ENCODE measurements at places on chromosomes 3 and 15.
A peak's percentile ranks its signal among the peaks of the same experiment; 100 is the strongest.

DNA sequence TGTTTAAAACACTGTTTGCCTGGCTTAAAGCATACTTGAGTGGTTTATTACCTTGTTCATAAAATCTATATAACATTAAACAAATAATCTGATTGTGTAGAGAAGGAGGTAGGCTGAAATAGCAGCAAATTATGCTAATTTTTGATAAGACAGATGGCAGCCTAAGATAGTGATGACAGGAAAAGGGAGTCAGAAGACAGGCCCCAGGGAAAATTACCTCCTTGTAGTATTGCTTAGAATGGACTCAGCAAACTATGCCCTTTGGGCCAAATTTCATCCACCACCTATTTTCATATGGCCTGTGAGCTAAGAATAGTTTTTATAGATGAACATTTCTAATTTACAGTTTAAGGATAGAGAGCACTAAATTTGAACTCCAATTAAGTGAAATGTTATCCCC, 37.8 kb downstream of the CHD2 start:
- H3K36me3 ChIP-seq = no peaks in the 10 kb centered on the region
- no peaks in the 10 kb centered on the region for H3K27me3 ChIP-seq
- DNase-seq = no peak
- no peak overlapping the region for H3K27ac ChIP-seq
- H3K4me3 ChIP-seq = no peak overlapping the region

- H3K36me3 ChIP-seq = no peaks in the 10 kb centered on the region
- no peaks in the 10 kb centered on the region for H3K27me3 ChIP-seq
- H3K27ac ChIP-seq = no peak overlapping the region
- H3K4me1 ChIP-seq = peaks cover 3% of the 10 kb centered on the region
- DNase-seq = no peak
Measured at GRCh38 chr3:101836652-101837598, 12.4 kb upstream of the NFKBIZ start.

DNA sequence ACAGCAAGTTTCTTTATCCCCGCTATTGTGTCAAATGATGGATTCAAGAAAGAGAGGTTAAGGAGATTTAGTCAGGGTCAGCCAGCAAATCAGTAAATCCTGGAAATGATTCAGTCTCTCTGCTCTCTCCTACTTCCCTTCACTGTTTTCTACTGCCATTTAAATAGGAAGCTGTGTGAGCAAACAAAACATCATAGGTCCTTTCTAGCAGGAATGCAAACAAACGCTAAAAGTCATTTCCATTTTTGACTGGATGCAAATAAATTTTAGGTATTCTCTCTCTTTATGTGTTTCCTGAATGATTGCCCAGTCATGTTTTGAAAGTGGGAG, 299.4 kb upstream of the RORA start:
- H3K36me3 ChIP-seq = no peaks in the 10 kb centered on the region
- no peak overlapping the region for H3K27ac ChIP-seq
- no peaks in the 10 kb centered on the region for H3K4me1 ChIP-seq
- H3K27me3 ChIP-seq = no peaks in the 10 kb centered on the region

DNA sequence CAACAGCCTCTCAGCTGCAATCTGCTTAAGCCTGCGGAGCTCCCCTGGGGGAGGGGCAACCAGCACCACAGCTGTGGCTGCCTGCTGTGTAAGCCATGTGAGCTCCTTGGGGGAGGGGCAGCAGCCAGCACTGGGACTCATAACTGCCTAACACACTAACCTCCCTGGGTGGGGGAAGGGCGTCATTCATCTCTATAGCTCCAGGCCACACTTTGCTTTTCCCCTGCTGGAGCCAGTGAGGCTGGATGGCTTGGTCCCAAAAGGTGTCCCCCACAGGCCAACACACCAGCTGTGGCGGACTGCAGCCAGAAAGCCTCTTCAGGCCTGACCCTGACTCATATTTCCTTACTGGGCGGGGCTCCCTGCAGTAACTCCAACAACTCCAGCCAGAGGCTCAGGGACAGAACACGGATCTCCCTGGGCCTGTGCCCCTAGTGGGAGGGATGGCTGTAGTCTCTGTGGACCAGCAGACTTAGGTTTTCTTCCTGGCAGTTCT, 129.8 kb downstream of the PPM1L start:
- H3K27me3 ChIP-seq = no peaks in the 10 kb centered on the region
- H3K27ac ChIP-seq = no peak overlapping the region
- H3K4me1 ChIP-seq = no peaks in the 10 kb centered on the region
- no peak overlapping the region for H3K4me3 ChIP-seq
- no peaks in the 10 kb centered on the region for H3K36me3 ChIP-seq

GRCh38 chr3:127019449-127019848, 36.5 kb downstream of the PLXNA1 start:
- H3K4me3 ChIP-seq = no peak overlapping the region
- H3K27ac ChIP-seq = no peak overlapping the region
- DNase-seq = no peak
- no peaks in the 10 kb centered on the region for H3K36me3 ChIP-seq

DNA sequence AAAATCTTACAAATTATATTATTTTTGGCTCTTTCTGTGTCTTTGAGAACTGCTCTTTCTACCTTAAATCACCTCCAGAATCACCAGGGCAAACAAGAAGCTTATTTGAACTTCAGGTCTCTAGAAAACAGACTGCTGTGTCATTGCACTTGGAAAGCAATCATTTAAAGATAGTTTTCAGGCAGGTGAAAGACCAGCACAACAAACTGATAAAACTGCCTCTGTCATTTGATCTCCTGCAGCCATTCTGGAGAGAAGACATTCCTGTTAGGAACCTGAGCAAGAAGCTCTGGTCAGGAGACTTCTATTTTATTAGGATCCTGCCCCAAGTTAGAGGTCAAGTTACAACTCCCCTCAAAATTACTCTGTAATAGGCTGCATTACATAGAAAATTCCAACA, 50.7 kb upstream of the AP4E1 start:
- H3K36me3 ChIP-seq = no peaks in the 10 kb centered on the region
- no peaks in the 10 kb centered on the region for H3K27me3 ChIP-seq
- H3K27ac ChIP-seq = peak overlapping the region; percentile 49
- peaks cover 39% of the 10 kb centered on the region for H3K4me1 ChIP-seq
- H3K4me3 ChIP-seq = no peak overlapping the region
- no peak for DNase-seq

- no peaks in the 10 kb centered on the region for H3K4me1 ChIP-seq
- no peaks in the 10 kb centered on the region for H3K36me3 ChIP-seq
- no peaks in the 10 kb centered on the region for H3K27me3 ChIP-seq
- no peak overlapping the region for H3K27ac ChIP-seq
Measured at GRCh38 chr15:34793901-34794300, 1.4 kb downstream of the ACTC1 start.

GRCh38 chr15:62903437-62903836, 139.1 kb upstream of the TPM1 start:
- no peak for DNase-seq
- no peak overlapping the region for H3K27ac ChIP-seq
- peaks cover 10% of the 10 kb centered on the region for H3K4me1 ChIP-seq
- no peak overlapping the region for H3K4me3 ChIP-seq
- no peaks in the 10 kb centered on the region for H3K36me3 ChIP-seq

DNA sequence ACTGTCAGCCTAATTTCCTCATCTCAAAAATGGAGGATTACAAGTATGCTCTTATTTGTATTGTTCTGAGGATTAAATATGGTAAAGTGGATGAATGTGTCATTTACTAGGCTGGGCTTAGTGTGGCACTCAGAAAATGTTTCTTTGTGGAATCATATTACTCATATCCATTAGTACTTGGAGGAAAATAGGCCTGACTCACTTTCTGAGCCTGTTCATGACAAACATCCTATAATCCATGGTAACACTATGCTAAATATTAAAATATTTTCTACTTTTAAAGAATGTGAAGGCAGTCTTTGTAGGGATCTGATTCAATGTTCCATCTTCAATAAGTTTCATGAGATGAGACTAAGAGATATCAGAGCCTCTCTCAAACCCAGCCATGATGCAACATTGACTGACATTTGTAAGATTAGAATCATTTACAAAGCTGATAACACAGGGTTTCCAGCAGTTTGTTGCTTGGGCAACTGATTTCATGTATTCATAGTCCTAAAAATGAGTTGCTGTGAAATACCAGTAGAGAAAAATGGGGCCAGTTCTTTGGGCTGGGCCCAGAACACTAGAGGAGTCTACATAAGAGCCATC, 1048.5 kb downstream of the NTRK3 start:
- H3K4me3 ChIP-seq = no peak overlapping the region
- no peaks in the 10 kb centered on the region for H3K27me3 ChIP-seq
- H3K27ac ChIP-seq = no peak overlapping the region

- no peaks in the 10 kb centered on the region for H3K4me1 ChIP-seq
- no peak overlapping the region for H3K27ac ChIP-seq
- no peak overlapping the region for H3K4me3 ChIP-seq
Measured at GRCh38 chr3:172332256-172333041, 115.8 kb downstream of the GHSR start.

- H3K4me1 ChIP-seq = peaks cover 3% of the 10 kb centered on the region
- H3K27me3 ChIP-seq = no peaks in the 10 kb centered on the region
- H3K36me3 ChIP-seq = no peaks in the 10 kb centered on the region
- DNase-seq = no peak
- no peak overlapping the region for H3K27ac ChIP-seq
- H3K4me3 ChIP-seq = no peak overlapping the region
Measured at GRCh38 chr3:170360466-170360865, 3.0 kb downstream of the SKIL start.

DNA sequence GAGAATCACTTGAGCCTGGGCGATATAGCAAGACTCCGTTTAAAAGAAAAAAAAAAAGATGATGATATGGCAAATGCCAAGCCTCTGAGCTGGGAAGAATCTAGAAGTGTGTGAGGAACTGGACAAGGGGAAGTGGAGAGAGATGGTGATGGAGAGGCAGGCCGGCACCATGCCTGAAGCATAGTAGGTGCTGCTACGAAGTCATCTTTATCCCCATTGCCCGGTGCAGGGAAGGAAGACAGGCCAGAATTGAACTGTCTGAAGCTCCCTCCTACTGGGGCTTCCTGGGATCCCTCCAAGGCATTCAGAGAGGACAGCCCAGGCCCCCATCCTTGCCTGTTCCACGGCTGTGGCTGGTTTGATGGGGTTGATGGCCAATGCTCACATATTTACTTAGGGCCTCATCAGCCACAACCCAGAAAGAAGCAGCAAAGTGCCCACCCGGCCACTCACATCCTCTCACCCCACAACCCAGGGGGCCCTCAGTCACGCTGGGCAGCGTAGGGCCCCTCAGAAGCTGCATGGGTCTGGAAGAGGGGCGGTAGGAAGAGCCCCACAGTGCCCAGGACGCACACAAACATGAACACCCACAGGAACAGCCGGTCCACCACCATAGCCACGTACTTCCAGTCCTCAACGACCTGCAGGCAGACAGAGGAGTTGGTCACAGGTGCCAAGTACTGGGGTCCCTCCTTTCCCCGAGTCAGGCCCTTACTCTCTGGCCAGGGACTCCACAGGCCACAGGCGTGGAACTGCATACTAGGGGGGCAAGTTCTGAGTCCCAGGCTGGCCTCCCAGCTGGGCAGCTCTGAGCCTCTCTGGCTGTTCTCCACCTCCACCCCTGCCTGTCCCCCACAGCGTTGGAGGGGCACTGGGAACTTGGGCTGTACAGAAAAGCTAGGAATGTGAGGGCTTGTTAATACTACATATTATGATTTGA, 4.1 kb upstream of the CHRNA3 start:
- no peaks in the 10 kb centered on the region for H3K27me3 ChIP-seq
- no peaks in the 10 kb centered on the region for H3K36me3 ChIP-seq
- H3K4me3 ChIP-seq = no peak overlapping the region
- no peak overlapping the region for H3K27ac ChIP-seq
- no peaks in the 10 kb centered on the region for H3K4me1 ChIP-seq

- no peak overlapping the region for H3K4me3 ChIP-seq
- H3K36me3 ChIP-seq = no peaks in the 10 kb centered on the region
- H3K27me3 ChIP-seq = no peaks in the 10 kb centered on the region
- H3K27ac ChIP-seq = no peak overlapping the region
- DNase-seq = no peak
Measured at GRCh38 chr3:124206225-124207055, 214.5 kb upstream of the ROPN1 start.

DNA sequence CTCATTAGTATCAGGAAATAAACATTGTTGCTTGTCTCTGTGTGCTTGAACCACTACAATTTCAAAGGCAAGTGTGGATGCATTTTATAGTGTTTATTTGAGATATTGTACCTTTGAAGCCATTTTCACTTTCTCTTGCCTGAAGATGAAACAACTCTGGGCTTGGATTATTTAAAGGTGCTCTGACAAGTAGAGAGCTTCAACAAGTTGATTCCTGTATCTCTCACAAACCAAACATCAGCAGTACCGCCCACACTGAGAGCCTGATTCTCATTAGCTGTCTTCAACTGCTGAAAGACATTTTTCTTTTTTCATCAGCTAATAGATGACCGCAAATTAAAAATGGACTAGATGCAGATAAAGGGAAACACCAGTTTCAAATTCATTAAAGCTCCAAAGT, 806 bp upstream of the CERS3 start:
- no peak overlapping the region for H3K27ac ChIP-seq
- no peaks in the 10 kb centered on the region for H3K4me1 ChIP-seq
- H3K27me3 ChIP-seq = no peaks in the 10 kb centered on the region
- no peaks in the 10 kb centered on the region for H3K36me3 ChIP-seq

GRCh38 chr3:114582929-114583328, 289.1 kb downstream of the TIGIT start:
- H3K36me3 ChIP-seq = no peaks in the 10 kb centered on the region
- no peaks in the 10 kb centered on the region for H3K27me3 ChIP-seq
- DNase-seq = no peak
- H3K27ac ChIP-seq = no peak overlapping the region
- H3K4me3 ChIP-seq = no peak overlapping the region

DNA sequence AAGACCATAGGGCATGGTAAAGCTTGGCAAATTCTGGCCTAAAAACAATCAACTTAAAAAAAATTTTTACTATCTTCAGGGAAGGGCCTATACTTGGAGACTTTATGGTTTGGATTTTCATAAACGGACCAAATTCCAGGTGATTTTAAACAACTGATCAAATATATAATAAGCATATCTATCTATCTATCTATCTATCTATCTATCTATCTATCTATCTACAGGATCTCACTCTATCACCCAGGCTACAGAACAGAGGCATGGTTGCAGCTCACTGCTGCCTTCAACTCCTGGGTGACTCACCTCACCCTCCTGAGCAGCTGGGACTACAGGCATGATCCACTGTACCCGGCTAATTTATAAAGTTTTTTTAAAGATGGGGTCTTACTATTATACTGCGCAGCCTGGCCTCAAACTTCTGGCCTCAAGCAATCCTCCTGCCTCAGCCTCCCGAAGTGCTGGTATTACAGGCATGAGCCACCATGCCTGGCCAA, 6.7 kb downstream of the SPPL2A start:
- peaks cover 5% of the 10 kb centered on the region for H3K4me1 ChIP-seq
- H3K27ac ChIP-seq = no peak overlapping the region
- H3K27me3 ChIP-seq = no peaks in the 10 kb centered on the region

Measured in Caco-2 (cell line).